ENCODE measurements at places on chromosomes 12 and 14.

DNA sequence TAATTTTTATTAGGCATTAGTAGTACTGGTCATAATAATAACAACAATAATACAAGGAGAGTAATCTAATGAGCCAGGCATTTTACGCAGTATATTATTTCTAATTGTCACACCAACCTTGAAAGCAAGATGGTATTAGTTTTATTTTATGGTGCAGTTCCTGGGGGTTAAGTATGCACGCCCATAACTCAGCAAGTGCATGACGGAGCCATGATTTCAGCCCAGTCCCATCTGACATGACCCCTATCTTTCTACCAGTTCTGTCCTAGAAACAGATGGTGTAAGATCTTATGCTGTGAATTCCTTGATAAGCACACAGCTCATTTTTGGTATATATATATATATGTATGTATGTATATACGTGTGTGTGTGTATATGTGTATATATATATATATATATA is 106.0 kb downstream of the AEBP2 start:
- no peak for DNase-seq

DNA sequence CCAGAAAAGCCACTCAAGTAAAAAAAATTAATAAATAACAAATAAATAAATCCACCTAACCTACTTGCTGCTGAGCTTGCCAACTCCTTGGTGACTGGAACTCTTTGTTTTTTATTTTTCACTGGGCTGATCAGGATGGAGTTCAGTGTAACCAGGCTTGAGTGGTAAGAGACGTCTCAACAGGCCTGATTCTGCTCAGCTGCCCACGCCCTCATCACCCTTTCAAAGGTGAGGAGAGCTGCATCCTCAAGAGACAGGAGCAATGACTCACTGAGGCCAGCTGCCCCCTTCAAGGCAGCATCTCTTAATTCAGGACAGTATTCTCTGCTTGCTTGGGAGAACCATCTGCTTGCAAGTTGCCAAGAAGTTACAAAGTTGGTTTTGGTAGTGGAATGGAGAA is 111.9 kb upstream of the CPM start:
- DNase-seq: no peak

- no peak for DNase-seq
These were observed 1.9 kb upstream of the SLCO1A2 start for GRCh38 chr12:21336656-21337055.

DNA sequence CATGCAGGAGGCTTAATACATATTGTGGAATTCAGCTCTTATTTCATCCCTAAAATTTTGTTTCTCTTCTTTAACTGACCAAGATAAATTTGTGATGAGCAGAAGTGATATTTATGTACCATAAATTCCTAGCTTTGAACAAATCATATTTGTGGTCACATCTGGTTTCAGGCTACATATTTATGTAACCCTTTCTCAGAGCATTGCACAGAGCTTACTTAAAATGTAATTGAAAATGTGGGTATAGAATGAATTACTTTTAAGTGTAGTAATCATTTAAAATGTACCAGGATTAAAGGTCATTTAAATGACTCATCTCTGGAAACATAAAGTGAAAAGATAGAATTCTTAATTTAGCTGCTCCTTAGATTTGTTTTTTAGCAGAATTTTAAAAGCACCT is 129.9 kb upstream of the FRMD6 start:
- DNase-seq: no peak

GRCh38 chr14:87840906-87841305 is 152.1 kb downstream of the GALC start:
- no peak for DNase-seq

GRCh38 chr14:68777644-68778043 is 15.2 kb downstream of the ZFP36L1 start:
- no peak for DNase-seq

- DNase-seq: no peak
These were observed 33.0 kb downstream of the TMEM132D start for GRCh38 chr12:129870796-129871195.

DNA sequence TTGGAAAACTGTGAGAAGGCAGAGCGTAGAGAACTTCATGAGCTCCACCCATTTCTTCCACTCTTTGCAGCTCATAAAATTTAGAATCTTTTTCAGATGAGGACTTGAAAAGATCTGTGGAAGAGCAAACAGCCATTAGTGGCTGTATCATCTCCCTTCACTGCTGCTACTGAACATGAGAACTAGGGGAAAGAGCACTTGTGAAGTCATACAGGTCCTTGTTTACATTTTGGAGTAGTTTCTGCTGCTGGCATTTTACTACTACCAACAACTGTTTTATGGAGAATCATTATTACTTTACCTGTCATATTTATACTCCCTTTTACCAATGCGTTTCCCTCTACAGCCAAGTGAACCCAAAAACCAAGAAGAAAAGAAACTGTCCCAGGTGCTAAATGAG is 41.0 kb downstream of the RPGRIP1 start:
- DNase-seq: no peak

DNA sequence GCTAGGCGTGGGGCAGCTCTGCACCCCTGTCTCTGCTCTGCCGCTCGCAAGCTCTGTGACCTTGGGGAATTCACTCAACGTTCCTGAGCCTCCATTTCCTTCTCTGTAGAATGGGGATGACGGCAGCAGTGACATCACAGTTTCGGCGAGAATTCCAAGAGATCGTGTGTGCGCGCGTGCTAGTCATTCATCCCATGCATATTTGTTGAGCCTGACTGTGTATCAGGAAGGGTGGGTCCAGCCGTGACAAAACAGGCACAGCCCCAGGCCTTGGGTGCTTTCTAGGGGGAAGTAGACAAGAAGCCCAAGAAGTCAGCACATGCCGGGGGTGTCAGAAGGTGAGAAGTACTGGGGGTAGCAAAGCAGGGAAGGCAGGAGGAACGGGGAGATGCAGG is 145.6 kb upstream of the NCOR2 start:
- no peak for DNase-seq

- DNase-seq: no peak
These were observed 9.7 kb upstream of the ANKLE2 start for GRCh38 chr12:132771126-132771838.

GRCh38 chr12:88549929-88550328 is 30.3 kb downstream of the KITLG start:
- no peak for DNase-seq

DNA sequence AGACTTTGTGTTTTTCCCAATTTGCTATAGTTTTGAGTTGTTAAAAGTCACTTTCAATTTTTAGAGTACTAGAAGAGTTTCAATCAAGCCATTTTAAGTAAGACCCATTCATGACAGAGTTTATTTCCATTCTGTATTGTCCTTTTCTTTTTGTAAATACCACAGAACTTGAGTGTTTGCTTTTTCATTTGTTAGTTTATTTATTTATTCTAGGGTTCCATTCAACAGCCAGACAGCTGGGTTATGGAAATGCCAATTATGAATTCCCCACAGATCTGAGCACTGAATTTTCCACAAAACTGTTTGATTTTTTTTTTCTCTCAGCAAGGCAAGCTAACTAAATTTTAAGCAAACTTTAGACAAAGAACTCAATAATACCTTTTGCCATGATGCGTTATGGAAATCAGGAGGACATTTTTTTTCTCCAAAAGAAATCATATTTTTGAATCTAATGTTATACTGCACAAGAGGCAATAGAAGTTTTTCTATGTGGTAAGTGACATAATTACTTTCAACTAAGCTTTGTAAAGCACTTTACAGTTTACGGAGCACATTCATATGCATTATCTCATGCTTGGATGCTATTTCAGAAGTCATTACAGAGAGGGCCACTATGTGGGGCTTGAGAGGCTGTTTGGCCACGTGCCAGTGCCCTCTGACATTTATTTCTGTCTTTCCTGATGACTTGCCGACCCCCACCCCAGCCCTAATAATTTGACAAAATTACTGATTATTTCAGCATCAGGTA is 181.5 kb downstream of the VRK1 start:
- DNase-seq: no peak

DNA sequence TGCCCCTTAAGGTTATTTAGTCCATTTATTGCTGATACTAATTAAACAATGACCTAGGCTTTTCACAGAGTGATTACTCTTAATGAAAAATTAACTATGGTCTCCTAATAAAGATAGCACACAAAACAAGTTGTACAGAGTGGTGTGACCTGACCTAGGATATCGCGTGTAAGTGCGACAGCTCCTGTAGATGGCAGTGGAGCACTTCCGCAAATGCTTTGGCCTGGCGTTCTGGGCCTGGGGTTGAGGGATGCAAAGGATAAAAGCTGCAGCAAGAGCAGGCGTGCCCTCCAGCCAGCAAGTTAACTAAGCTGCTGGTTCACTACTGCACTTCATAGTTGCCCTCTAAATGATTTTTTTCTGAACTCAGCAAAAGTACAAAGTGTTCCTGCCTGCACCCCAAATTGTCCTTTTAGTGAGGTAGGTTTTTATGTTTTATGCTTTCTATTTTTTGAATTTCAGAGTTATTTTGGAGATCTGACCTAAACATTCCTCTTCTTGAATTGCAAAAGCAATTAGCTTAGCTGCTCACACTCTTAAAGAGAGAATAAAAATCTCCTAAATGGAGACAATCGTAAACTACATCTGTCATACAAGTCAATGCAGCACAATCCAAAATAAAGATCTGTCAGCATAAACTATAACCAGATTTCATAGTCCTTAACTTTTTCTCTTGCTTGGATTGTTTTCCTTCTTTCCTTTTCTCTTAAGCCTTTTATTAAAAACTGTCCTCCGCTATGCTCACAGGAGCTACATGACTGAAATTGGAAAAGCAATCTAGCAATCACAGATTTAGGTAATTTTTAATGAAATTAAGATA is 379.6 kb downstream of the LRIG3 start:
- DNase-seq: no peak

DNA sequence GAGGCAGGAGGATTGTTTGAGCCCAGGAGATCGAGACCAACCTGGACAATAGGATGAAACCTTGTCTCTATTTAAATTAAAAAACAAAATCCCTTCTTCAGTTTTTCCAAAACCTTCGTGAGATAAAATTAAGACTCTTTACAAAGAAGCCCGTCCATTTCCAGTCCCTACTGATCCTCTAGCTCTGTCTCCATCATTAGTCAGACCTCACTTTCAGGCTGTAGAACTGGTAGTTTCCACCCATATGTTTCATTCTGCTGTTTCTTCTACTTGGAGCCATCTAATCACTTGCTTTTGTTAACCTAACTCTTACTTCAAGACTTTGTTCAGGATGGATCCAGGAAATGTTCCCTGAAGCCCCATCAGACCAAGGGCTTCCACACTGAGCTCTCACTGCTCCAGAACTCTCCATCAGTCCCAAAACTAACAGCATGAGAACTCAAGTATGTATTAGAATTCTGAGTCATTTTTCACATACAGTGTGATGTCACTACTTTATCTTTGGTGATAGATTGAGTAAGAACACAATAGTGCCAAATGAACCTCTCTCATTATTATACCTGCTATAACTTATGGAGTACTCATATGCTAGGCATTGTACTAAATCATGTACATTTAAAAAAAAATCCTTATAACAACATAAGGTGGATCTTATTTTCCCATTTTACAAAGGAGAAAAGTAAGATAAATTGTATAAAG is 90.8 kb downstream of the PRICKLE1 start:
- DNase-seq: no peak

- no peak for DNase-seq
These were observed 48.8 kb upstream of the CORO1C start for GRCh38 chr12:108779998-108780688.

DNA sequence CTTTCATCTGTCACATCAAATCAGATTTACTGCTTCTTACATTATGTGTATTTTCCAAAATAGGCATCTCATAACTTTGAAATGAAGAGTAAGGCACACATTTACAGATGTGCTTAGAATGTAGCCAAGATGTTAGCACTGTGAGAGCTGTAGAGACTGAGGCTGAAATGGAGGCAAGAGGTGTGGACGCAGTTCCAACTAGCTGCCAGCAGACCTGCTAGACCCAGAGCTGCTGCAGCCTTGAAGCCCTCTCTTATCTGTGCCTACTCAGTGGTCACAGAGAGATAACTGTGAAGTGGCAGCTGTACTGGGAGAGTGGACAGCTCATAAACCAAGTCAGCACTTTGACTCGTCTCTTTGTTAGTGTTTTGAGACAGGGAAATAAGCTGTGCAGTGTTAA is 470.9 kb downstream of the CCER1 start:
- DNase-seq: no peak

GRCh38 chr14:74438351-74438915 is 12.4 kb upstream of the SYNDIG1L start:
- DNase-seq: no peak

DNA sequence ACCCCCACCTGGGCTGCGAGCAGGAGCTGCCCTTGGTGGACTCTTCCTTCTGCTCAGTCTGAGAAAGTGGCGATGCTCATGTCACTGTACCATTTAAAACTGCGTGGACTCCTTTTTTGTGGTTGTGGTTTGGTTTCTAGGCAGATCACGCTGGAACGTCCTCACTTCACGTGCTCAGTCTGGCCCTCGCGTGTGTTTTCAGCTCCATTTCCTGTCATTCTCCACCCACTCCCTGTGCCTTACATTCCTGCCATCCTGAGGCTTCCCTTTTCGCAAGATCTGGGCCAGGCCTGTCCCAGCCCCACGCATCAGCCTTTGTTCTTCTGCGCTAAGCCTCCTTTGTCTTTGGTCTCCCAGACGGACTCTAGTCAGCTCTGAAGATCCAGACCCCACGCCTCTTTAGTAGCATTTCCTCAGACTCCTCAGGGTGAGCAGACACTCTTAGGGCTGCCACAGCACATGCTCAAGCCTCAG is 105.4 kb downstream of the FBXL14 start:
- no peak for DNase-seq

GRCh38 chr12:70507442-70507841 is 129.8 kb downstream of the PTPRB start:
- no peak for DNase-seq

GRCh38 chr12:6730169-6730568 is 6.3 kb downstream of the COPS7A start:
- DNase-seq: no peak

- no peak for DNase-seq
These were observed 128.7 kb upstream of the C14orf180 start for GRCh38 chr14:104450811-104451401.

DNA sequence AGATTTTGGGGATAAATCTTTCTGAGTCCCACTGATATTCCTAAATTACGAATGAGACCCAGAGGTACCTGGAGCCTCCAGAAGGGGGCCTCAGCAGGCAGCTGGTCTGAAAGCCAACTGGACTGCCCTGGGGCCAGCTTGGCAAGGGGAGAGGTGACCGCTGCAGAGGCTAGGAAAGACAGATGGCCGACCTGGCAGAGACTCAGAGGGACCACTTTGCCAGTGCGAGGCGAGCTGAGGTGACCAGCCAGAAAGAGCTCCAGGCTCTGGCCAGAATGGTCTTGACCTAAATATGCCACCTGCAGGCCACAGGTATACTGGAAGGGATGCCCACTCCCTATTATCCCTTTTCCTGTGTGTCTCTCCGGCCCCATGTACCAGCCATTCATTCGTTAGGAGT is 256.8 kb upstream of the GARIN6 start:
- no peak for DNase-seq
